ENCODE measurements at places on chromosomes 2 and 18. TPM values are rescaled to one million over a fixed set of nuclear protein-coding genes. Genes with fewer than 3 reads are reported as not detected.

Gene MGAT4A
- 41.0 TPM for total RNA-seq

Gene SCYGR4
- total RNA-seq = not detected

Gene ADGRF3
- not detected for total RNA-seq

Gene HOXD9
- total RNA-seq = 1.8 TPM
